ENCODE measurements at places on chromosomes 1 and 21.

GRCh38 chr1:51607681-51608095, 9.2 kb upstream of the OSBPL9 start:
- DNase-seq, result no peak

GRCh38 chr1:80248886-80249285, 1242.4 kb upstream of the ADGRL4 start:
- no peak for DNase-seq

GRCh38 chr1:21659924-21660326, 9.2 kb downstream of the RAP1GAP start:
- DNase-seq, result no peak

GRCh38 chr1:232534552-232535517, 95.1 kb downstream of the SIPA1L2 start:
- DNase-seq, result no peak

DNA sequence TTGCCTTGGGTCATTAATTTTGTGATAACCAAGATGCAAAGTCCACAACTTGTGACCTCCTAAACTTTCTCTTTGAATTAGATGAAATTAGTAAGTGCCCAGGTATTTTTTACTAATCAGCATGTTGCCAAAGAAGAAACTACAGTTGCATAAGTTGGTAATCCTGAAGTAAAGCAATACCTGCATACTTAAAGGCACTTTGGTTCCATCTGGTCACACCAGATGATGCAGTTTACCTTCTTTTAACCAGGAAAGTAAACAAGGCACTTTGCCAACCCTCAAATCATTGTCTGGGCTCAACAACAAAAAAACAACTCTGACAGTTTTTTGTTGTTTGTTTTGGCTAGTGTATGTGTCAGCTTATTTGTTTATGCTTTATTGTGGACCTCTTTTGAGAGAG, 55.5 kb upstream of the DYNLT5 start:
- DNase-seq, result no peak

Measured in CD4-positive, alpha-beta T cell treated with Interleukin-21 for 1 hour (primary cell).